ENCODE measurements at places on chromosomes 3 and 15.

- H3K27ac ChIP-seq: no peak overlapping the region
- H3K36me3 ChIP-seq: peaks cover 12% of the 10 kb centered on the region
- H3K4me1 ChIP-seq: peaks cover 26% of the 10 kb centered on the region
These were observed 20.8 kb downstream of the CIAO2A start for GRCh38 chr15:64072812-64073211.

DNA sequence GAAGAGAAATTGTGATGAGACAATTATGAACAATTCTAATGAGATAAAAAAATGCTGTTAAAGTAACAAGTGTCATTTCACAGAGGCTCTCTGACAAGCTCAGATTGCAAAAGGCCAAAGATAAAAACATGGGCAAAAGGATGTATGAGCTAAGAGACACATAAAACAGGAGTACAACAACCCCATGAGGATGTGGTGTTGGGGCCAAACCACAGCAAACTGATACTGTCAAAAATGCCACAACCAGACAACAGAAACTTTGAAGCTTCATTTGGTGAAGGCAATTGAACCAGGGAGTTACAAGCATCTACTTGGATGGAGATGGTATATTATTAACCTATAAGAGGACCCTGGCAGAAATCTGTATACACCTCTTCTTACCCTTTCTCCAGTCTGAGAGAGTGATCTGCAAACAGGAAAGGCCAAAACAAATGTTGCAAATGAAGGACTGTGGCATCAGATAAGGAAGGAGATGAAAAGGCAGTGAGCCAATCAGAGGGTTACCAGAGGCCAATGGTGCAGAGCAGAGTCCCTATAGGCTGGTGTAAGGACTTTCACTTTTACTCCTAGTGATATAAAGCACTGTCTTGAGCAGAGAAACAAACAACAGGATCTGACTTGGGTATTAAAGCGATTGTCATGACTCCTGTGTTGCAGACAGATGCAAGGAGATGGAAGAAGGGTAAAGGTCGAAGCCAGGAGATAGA lies 659.0 kb downstream of the NTRK3 start:
- DNase-seq: no peak
- no peak overlapping the region for H3K4me3 ChIP-seq
- no peak overlapping the region for H3K27ac ChIP-seq

DNA sequence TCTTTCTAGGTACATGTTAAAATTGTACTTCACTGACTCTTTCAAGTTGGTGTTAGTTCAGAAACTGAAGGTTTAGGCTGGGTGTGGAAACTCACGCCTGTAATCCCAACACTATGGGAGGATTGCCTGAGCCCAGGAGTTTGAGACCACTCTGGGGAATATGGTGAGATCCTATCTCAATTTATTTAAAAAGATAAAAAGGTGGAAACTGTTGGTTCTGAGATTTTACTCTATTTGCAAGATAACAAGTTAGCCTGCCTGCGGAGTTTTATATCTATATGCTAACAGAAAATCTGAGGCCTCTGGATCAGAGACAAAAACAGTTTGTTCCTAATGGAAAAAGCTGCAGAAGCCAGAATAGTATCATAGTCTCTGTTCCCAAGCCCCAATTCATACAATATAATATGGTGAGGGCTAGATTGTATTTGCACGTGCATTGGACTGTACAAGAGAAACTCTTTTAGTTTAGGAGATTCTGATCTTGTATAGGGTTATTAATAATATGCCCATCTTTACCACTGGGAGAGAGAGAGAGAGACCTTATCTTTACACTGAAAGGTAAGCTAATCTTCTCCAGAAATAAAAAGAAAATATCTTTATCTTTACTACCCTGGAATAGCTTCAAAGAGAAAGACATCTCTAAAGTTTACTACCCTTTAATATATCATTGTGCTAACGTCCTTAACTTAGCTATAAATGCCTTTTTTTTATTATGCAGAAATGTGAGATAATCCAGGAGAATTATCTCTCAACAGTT lies 1267.6 kb downstream of the OTOL1 start:
- H3K4me3 ChIP-seq: no peak overlapping the region
- H3K27me3 ChIP-seq: no peaks in the 10 kb centered on the region
- H3K36me3 ChIP-seq: no peaks in the 10 kb centered on the region
- no peaks in the 10 kb centered on the region for H3K4me1 ChIP-seq

GRCh38 chr3:158352551-158352950 lies 218.4 kb upstream of the MLF1 start:
- no peaks in the 10 kb centered on the region for H3K36me3 ChIP-seq
- H3K4me1 ChIP-seq: no peaks in the 10 kb centered on the region
- no peaks in the 10 kb centered on the region for H3K27me3 ChIP-seq
- DNase-seq: no peak

- DNase-seq: no peak
- H3K36me3 ChIP-seq: no peaks in the 10 kb centered on the region
- H3K4me1 ChIP-seq: no peaks in the 10 kb centered on the region
These were observed 280.4 kb downstream of the ULK4 start for GRCh38 chr3:41681479-41681878.

GRCh38 chr15:77716632-77717332 lies 84.1 kb upstream of the LINGO1 start:
- no peak overlapping the region for H3K27ac ChIP-seq
- H3K4me3 ChIP-seq: no peak overlapping the region
- H3K27me3 ChIP-seq: peaks cover 15% of the 10 kb centered on the region
- H3K4me1 ChIP-seq: no peaks in the 10 kb centered on the region
- no peak for DNase-seq

- no peaks in the 10 kb centered on the region for H3K4me1 ChIP-seq
- no peak overlapping the region for H3K4me3 ChIP-seq
- no peak overlapping the region for H3K27ac ChIP-seq
These were observed 40.1 kb downstream of the CDCP1 start for GRCh38 chr3:45105855-45106671.

- no peak overlapping the region for H3K4me3 ChIP-seq
- no peaks in the 10 kb centered on the region for H3K27me3 ChIP-seq
- H3K36me3 ChIP-seq: no peaks in the 10 kb centered on the region
- peaks cover 9% of the 10 kb centered on the region for H3K4me1 ChIP-seq
- DNase-seq: no peak
These were observed 15.2 kb downstream of the TRPM1 start for GRCh38 chr15:31086344-31086743.

DNA sequence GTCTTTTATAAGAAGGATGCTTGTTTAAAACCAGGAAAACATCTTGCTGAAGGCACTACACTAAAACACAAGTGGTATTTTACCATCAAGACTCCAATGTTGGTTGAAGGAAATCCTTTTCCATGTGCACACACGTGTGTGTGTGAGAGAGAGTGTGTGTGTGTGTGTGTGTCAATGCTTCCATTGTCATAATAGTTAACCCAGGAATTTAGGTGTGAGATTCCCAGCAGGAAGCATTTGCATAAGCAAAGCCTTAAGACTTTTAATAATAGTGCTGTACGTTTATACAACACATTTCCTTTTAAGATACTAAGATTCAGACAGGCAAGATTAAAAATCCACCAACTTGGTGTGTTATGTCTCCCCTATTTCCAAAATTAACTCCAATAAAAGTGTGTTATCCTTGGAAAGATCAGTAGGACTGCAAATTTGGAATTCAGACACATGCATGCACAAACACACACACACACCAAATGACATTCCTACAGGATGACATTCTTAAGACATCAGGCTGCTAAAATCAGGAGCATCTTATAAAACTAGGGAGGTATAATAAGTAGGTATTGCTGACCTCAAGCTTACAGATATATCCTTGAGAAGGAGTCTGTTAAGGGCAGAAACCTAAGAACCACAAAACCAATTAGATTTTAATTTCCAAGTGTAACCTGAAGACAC lies 18.3 kb downstream of the LMCD1 start:
- H3K36me3 ChIP-seq: peaks cover 5% of the 10 kb centered on the region
- H3K4me1 ChIP-seq: peaks cover 81% of the 10 kb centered on the region
- H3K27ac ChIP-seq: peak overlapping the region; percentile 40
- no peak for DNase-seq

DNA sequence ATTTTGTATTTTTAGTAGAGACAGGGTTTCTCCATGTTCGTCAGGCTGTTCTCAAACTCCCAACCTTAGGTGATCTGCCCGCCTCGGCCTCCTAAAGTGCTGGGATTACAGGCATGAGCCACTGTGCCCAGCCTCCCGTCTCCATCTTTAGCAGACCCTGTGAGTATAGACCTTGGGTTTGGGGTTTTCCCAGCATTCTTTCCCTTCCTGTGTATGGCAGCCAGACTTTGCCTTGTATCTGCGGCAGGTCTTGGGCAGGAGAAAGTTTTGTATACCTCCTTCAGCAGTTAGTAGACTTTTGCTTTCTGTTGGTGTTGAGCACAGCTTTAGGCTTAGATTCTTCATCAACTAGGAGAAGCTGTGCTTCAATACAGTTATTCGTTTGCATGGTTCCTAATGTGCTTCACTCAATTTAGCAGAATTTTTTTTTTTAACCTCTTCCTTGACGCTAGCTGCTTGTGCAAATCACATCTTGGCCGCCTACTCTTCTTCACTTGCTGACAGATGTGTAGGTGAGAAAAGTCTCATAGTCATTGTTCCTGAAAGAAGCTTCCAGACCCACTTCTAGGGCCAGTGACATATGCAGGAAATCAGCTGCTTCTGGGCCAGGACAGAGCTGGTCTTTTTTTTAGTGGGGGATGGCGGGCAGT lies 38.4 kb downstream of the MAP2K1 start:
- no peak overlapping the region for H3K4me3 ChIP-seq
- H3K27me3 ChIP-seq: no peaks in the 10 kb centered on the region
- no peaks in the 10 kb centered on the region for H3K36me3 ChIP-seq
- no peak overlapping the region for H3K27ac ChIP-seq

DNA sequence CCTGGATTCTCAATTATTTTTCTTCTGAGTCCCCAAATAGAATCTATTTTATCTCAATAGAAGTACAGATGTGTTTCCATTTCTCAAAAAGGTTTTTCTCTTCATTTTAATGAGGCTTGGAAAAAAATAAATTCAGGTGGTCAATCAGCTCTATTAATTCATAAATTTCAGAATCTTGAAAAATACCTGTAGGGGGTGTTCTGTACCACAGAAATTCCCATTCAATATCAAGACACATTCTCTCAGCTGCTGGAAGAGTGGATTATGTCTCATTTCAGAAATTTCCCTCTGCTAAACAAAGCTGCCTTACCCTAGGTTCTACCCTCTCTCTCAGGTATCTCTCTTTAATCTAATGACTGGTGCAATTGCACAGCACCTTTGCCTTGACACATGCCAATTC lies 1121.2 kb downstream of the SI start:
- H3K4me1 ChIP-seq: no peaks in the 10 kb centered on the region
- no peak overlapping the region for H3K27ac ChIP-seq
- H3K36me3 ChIP-seq: no peaks in the 10 kb centered on the region
- no peak overlapping the region for H3K4me3 ChIP-seq
- no peak for DNase-seq

GRCh38 chr3:100374521-100374920 lies 26.4 kb downstream of the TOMM70 start:
- peaks cover 70% of the 10 kb centered on the region for H3K36me3 ChIP-seq
- no peaks in the 10 kb centered on the region for H3K4me1 ChIP-seq
- no peaks in the 10 kb centered on the region for H3K27me3 ChIP-seq
- H3K27ac ChIP-seq: no peak overlapping the region
- no peak for DNase-seq

DNA sequence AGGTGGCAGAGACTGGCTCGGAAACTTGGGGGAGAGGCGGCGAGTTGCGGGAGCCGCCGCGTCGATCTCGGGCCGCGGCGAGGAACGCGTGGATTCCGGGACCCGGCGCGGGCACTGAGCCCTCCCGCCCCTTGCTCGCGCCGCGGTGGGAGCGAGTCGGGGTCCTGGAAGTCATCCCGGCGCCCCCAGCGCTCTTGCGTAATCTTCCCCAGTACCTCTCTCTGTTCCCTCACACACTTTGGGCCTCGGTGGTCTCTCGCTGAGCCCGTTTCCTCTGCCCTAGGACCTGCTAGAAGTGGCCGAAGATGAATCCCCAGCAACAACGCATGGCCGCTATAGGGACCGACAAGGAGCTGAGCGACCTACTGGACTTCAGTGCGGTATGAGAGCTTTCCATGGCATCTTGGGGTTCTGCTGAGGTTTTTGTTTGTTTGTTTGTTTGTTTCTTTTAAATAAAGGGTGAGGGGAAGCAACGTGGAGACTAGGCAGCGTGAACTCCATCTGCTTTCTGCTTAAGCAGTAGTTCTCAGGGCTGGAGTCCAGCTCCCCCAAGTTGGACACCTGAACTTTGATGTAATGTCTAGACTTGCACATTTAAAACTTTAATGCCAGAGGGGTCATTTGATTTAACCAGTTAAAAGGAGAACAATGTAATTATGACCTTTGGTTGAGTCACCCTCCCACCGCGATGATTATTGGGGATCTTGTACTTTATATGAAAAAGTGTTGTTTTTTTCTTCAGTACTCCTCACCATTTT lies 1.3 kb downstream of the TCF12 start:
- peak overlapping the region; percentile 86 for H3K4me3 ChIP-seq
- DNase-seq: peak; percentile 70
- peaks cover 11% of the 10 kb centered on the region for H3K36me3 ChIP-seq
- H3K4me1 ChIP-seq: peaks cover 34% of the 10 kb centered on the region
- no peaks in the 10 kb centered on the region for H3K27me3 ChIP-seq

- no peak for DNase-seq
- no peak overlapping the region for H3K4me3 ChIP-seq
- H3K4me1 ChIP-seq: peaks cover 47% of the 10 kb centered on the region
- no peak overlapping the region for H3K27ac ChIP-seq
These were observed 42.3 kb downstream of the RAB27A start for GRCh38 chr15:55247311-55247710.
